ENCODE measurements at places on chromosomes 13 and 19.

DNA sequence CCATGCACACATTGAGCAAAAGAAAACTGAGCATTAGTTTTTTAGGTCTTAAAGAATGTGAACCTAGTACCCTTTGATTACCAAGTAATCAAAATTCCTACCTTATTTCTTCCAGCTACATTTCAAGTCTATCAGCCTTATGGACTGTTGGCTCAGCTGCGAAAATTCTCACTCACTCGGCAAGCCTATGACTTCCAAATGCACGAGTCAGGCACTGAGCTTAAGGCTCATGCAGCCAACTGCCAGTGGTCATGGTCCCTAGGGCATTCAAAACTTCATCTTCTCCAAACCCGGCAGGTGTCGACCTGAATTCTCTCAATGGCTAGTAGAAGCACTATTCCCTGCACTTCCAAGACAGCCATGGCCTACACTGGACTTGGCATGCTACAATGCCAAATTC lies 41.2 kb downstream of the RUBCNL start:
- peak; percentile 37 for DNase-seq

DNA sequence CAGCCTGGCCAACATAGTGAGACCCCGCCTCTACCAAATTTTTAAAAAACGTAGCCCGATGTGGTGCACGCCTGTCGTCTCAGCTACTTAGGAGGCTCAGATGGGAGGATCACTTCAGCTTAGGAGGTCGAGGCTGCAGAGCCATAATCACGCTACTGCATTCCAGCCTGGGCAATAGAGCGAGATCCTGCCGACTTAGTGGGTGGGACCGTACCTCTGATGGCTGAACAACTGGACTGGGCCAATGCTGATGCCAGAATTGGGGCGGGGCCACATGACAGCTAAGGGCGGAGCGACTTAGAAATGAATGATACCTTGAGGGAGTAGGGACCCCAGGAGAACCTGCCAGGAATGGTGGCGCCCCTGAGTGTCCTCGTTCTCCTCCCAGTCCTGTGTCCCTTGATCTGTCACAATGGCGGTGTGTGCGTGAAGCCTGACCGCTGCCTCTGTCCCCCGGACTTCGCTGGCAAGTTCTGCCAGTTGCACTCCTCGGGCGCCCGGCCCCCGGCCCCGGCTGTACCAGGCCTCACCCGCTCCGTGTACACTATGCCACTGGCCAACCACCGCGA lies 3.6 kb downstream of the LTBP4 start:
- DNase-seq = no peak

- no peak for DNase-seq
Observed at GRCh38 chr13:36753176-36753575, 65.8 kb upstream of the RFXAP start.

GRCh38 chr13:112583592-112584277 lies 4.2 kb downstream of the TUBGCP3 start:
- DNase-seq = no peak

GRCh38 chr19:2720777-2721569 lies at the start of gene DIRAS1:
Gene DIRAS1 (minus strand): TSS chr19:2721372. CDS start chr19:2717806, 3,566 bp downstream.
- DNase-seq = no peak

DNA sequence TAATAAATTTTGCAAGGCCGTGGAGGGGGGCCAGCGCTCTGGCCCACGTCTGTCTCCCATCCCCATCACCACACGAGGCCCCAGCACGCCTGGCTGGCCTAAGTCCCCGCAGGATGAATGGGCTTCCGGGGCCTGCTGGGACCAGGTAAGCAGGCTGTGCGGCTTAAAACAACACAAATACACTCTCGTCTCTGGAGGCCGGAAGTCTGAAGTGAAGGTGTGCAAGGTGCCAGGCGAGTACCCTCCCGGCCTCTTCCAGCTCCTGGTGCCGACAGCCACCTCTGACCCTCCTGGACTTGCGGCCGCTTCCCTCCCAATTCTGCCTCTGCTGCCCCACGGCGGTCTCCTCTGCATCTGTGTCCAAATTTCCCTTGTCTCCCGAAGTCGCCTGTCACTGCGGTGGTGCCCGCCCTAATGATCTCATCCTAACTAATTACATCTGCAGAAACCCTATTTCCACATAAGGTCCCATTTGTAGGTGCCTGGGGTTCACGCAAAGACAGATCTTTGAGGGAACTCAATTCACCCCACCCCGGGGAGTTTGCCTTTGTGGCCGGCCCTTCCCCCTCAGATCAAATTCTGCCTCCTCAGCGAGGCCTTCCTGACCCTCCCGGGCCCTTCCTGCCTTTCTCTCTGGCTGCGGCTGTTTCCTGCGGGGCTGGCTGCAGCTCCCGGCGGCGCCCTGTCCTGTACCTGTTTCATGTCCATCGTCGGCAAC lies 8.1 kb upstream of the PTBP1 start:
- DNase-seq = peak; percentile 27

GRCh38 chr13:23763318-23763717 lies 125.9 kb downstream of the MIPEP start:
- no peak for DNase-seq

DNA sequence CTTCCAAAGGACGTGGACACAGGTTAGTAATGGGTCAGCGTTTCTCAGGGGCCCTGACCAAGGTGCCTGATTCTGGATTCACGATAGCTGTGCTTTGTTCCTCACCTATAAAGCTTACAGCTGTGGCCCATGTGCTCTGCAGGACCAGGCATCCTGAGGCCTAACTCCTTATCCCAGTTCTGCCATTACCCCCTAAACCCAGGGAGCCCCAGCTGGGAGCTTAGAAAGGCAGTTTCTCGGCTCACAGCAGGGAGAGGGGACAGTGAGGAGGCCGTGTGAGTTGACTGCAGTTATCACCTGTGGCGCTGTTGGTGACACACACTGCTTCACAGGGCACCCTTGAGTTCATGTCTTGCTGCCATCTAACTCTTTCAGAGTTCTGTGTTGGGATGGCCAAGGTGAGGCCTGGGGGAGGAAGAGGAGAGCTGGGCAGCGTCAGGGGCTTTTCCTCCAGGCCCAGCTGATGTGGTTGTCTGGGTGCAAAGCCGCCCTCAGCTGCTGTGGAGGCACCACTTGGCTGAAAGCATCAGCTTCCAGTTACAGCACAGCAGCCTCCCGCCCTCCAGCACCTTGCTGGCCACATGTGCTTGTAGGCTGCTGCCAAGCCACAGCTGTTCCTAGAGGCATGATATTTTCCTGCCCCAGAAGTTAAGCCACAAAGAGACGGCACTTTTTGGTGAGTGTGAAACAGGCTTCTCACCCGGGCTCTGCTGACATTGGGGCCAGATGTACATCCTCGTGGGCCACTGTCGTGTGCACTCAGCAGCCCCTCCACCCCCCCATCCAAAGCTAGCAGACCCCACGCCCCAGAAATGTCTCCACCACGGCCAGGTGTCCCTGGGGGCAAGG lies 99.6 kb upstream of the MCF2L start:
- no peak for DNase-seq

DNA sequence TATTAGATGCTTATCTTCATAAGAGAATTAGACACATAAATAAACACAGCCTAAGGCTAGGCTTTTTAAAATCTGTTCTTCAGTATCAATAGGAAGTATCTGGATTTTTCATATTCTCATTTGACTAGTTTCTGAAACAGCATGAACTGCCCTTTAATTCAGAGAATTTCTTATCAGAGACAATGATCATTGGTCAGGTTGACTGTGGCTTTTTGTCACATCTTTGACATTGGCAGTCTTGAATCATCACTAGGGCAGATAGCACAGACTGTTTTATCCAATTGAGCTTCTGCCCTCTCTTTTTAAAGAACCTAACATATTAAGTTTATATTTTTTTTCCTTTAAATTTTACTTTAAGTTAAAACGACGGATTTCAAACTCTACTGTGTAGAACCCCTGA lies 59.6 kb downstream of the DPY19L3 start:
- DNase-seq = no peak

DNA sequence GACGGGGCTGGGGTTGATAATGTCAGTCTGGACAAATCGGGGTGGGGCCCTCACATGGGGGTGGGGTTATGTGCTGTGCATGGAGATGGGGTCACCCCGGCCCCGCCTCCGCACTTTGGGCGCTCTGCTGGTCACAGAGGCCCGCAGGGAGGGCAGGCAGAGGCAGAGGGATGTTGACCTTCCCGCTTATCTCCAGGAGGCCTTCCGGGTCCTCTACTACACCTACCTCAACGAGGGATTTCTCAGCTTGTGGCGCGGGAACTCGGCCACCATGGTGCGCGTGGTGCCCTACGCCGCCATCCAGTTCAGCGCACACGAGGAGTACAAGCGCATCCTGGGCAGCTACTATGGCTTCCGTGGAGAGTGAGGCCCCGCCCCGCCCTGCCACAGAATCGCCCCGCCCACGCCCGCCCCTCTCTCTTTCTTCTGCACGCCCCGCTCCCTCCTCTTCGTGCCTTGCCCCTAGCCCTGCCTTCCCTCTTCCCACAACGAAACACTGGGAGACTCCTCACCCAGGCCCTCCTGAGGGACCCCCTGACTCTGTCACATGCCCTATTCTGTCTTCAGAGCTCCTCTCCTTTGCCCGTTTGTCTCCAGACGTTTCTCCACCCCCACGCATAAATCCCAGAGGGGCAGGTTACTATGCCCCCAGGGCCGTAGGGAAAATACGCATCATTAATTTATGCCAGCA lies 32.8 kb downstream of the TMEM161A start:
- peak; percentile 66 for DNase-seq

GRCh38 chr19:1397838-1398237 lies 3.5 kb downstream of the GAMT start:
- DNase-seq = no peak

DNA sequence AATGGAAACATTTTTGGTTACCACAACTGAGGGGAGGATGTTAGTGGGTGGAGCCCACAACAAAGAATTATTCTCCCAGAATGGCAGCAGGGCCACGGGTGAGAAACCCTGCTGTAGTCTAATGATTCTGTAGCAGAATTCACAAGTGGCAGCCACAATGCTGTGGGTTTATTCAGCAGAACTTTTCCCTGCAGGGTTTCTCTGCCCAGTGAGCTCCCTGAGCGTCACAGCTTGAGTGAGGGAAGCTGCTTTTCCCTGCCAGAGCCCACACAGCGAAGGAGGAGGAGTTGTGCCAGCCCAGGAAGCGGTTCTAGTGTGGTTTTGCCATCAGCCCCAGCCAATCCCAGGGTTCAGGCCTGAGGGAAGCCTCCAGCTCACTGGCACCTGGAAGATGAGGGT lies 4.4 kb downstream of the ATP12A start:
- DNase-seq = peak; percentile 31

DNA sequence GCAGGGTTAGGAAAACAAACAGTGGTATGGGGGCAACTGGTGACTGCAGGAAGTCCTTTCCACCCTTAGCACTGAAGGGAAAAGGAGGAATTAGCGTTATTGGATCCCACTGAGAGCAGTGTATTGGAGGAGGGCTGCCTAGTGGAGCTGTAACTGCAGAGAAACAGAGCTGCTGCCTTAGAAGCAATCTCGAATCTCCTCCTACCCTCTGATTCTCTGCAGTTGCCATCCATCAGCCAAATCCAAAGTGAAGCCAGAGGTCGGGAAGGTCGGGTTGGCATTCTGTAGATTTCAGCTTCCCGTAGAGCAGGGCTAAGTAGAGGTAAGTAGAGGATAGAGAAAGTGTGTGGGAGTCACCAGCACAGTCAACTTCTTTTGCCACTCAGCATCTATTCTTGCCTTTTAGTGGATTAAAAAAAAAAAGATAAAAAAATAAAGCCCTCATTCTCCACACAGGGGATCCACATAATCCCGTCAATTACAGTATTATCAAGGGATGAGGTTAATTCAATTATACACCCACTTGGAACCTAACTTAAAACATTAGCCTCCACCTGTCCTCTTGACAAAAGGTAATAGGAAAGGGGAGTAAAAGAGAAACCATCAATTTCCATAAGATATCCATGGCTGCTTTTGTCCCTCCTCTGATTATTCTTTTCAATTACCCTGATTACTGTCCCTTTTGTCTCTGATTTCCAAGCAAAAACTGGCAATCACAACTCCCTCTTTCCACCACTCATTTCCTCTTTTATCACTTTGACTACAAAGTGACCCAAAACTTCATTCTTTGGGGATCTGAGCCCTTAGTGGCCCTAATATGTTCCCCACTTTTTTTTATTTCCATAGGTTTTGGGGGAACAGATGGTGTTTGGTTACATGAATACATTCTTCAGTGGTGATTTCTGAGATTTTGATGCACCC lies 234.7 kb downstream of the RBM26 start:
- no peak for DNase-seq

DNA sequence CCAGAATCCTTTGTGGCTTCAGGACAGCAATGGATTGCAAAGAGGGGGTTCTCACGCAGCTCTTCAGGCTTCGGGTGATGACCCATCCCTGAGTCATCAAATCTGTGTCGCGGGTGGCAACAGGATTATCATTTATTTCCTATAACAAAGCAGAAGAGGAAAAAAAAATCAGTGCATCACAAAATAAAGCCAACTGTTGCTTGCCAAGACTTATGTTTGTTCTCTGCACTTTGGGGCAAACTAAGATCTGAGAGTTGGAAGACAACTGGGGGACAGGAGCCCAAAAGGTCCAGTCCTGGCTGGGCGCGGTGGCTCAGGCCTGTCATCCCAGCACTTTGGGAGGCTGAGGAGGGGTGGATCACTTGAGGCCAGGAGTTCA lies 6.4 kb downstream of the GNA15 start:
- DNase-seq = peak; percentile 86

DNA sequence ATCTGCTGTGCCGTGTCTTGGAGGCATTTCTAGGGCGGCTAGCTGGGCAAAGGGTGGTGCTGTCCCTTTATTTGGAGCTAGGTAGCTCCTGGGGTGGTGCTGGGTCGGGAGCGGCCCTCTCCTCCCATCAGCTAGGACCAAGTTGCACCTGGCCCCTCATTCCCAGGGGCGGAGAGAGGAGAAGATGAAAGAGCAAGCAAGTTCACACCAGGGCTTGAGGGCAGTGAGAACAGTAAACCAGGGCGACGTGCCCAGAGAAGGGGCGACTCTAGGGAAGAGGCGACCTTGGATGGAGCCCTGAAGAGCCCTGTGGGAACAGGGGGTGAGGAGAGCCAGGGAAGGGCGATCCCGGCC lies 17.0 kb upstream of the KCNN1 start:
- no peak for DNase-seq

GRCh38 chr13:32940601-32941000 lies 75.6 kb upstream of the KL start:
- DNase-seq = peak; percentile 25

DNA sequence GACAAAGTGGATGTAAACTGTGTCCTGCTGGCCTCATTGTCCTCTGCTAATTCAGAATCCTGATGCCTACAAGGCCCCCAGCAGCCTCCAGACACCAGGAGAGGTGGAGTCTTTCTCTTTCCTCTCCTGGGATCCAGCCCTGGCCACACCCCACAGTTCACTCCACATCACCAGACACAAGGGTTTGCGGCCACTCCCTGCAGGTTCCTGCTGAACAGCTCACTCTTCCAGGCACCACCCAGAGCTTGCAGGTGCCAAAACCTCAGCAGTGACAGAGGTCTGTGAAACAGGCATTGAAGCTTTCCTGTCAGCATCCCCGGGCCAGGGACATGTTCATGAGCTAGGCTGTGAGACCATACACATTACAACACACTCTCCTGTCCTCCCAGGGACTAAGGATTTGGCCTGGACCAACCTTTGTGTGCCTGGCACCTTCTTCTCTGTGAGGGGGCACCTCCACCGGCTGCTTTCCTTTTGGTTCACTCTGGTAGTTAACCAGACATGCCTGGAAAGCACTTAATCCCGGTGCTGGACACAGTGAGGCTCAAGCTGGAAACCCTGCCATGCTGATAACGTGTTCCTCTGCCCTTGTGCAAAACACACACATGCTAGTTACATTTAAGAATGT lies 11.1 kb upstream of the ATP12A start:
- DNase-seq = no peak

Measured in fibroblast of skin of right quadriceps (primary cell).